HCT116 (cell line): ENCODE measurements at places on chromosomes 13 and 19.

DNA sequence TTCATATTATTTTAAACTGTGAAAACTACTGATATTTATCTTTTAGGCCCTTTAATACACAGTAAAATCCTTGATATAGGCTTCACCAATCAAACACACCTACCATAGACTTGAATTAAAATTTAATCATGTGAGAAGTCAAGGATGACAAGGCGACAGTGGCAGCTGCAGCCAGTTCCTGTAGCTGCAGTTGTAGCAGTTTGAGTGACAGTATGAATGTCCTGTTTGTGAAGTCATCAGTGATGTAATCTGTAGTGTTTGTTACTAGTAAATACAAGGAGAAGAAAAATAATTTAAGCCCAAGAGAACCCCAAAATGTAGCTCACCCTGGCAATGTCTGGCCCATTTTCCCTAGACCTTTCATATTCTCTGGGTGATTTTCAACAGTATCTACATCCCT is 897.0 kb downstream of the SLITRK6 start:
- no peak for DNase-seq

GRCh38 chr13:41562083-41562482 is 104.7 kb downstream of the RGCC start:
- DNase-seq = no peak

DNA sequence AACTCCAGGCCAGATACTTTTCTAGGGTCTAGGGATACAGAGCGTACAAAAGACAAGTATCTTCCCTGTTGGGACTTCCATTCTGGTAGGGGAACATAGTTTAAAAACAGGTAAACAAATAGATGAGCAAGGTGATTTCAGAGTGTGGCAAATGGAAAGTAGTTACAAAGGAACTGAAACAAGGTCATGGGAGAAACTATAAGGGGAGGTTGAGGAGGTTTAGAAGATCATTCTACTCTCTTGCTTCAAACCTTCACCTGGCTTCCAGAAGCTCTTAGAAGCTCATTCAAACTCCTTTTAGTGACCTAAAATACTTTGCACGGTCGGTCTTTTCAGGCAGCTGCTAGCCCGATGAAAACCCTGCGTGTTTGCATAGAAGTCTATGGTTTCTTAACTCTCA is 9.1 kb downstream of the FFAR2 start:
- no peak for DNase-seq

DNA sequence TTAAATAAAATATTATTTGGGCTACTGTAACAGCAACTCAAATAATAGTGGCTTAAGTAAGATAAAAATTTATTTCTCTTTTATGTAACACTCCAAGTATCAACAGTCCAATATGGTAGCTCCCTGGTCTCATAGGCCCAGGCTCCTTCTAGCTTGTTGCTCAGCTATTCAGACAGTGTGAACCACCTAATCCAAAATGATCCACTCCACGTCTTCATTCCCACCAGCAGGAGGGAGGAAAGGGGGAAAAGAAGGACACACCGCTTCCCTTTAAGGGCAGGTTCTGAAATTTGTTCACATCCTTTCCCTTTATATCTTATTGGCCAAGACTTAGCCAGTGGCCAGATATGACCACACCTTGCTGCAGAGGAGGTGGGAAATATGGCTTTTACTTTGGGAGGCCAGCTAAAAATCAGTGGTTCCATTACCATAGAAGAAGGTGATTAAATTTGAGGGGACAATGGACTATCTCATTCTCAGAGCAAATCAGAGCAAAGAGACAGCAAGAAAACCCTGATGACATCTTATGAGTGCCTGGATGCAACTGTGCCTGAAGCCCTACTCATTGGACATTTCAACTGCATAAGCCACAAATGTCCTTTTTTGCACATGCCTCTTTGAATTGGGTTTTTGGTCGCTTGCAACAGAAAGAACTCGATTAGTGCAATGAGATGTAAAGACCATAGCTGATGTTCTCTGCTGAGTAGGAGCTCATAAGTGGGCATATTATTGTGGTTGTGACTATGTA is 7.0 kb upstream of the EPOR start:
- DNase-seq = no peak

DNA sequence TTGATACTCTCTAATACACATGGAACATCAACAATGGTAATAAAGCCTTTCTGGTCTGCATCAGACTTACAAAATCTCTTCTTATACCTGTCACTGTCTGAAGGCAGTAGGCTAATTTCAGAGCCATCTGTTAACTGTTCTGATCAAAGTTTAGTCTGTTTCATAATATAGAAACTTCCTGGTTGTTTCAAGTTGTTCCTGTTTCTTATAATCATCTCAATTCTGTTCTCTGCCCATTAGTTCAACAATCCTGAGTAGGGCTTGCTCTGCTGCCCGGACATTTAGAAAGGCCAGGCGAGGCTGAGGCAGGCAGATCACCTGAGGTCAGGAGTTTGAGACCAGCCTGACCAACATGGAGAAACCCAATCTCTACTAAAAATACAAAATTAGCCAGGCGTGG is 5.4 kb upstream of the ZSCAN5A start:
- DNase-seq = no peak

DNA sequence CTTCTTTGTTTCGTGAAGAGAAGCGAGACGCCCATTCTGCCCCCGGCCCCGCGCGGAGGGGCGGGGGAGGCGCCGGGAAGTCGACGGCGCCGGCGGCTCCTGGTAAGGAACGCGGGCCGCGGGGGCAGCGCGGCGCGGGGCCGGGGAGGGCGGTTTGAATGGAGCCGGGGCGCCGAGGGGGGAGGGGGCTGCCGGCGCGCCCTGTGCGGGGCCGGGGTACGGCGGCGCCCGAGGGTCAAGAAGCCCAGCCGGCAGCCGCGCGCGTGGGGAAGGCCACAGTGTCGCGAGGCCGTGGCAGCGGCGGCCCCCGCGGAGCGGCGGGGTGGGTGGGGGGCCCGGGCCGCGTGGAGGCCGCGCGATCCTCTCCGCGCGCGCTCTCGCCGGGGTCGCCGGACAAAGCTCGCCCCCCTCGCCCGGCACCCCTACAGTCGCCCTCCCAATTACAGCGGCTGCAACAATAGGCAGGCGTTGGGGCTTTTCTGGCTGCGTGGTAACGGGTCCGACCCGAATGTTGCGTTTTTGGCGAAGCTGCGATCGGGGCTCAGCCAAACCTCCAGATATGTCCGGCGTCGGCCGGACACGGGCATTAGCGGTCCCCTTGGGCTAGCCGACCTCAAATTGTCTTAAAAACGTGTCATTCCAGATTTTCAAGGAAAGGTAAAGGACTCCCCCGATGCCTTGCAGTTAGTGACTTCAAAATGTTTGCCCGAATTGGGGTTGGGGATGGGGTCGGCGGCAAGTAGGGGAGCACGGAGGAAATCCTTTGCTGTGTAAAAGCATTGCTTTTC is 437 bp downstream of the SMARCA4 start:
- DNase-seq = no peak

GRCh38 chr13:111347438-111347837 is 27.0 kb downstream of the TEX29 start:
- no peak for DNase-seq

DNA sequence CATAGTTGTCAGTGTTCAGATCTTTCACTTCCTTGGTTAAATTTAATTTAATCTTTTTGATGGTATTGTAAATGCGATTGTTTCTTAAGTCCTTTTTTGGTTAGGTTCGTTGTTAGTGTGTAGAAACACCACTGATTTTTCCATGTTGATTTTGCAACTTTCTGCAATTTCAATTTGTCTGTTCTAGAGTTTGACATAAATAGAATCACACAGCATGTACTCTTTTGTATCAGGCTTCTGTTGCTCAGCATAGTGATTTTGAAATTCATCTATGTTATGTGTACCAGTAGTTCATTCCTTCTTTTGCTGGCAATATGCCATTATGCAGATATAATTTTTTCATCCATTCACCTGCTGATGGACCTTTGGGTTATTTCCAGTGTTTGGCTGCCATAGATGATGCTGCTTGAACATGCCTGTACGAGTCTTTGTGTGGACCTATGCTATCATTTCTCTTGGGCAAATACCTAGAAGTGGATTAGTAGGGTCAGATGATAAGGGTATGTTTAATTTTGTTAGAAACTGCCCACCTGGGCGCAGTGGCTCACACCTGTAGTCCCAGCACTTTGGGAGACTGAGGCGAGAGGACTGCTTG is 33.1 kb downstream of the BICRA start:
- no peak for DNase-seq

DNA sequence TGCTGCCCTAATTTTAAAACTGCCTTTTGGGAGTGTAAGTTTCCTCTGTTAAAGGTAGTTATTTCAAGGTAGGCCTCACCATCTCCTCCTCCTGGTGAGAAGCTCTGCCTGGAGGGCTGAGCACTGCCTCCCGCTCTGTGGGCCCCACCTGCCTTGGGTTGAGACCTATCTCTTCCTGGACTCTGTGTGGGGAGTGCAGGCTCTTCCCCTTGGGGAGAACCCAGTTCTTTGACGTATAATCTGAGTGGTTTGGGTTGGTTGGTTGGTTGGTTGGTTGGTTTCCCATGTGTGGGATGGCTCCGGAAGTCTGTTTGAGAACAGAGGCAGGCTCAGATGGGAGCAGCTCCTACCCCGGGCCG is 39.1 kb downstream of the ACTN4 start:
- DNase-seq = no peak

DNA sequence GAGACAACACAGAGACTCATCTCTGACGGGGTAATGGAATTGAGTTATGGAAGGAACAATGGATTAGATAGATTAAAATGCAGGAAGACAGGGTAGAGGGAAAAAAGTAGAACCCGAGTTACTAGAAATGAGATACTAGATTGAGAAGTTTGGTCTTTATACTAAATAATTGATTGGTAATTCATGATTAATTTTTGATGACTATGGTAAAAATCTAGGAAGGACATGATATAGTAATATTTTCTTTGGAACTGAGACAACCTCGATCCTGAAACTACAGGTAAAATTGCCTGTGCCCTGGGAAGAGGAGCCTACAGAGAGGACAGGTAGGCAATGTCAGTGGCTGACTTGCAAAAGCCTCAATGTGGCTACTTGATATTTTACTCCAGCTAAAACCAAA is 188.4 kb upstream of the GPC6 start:
- DNase-seq = no peak

DNA sequence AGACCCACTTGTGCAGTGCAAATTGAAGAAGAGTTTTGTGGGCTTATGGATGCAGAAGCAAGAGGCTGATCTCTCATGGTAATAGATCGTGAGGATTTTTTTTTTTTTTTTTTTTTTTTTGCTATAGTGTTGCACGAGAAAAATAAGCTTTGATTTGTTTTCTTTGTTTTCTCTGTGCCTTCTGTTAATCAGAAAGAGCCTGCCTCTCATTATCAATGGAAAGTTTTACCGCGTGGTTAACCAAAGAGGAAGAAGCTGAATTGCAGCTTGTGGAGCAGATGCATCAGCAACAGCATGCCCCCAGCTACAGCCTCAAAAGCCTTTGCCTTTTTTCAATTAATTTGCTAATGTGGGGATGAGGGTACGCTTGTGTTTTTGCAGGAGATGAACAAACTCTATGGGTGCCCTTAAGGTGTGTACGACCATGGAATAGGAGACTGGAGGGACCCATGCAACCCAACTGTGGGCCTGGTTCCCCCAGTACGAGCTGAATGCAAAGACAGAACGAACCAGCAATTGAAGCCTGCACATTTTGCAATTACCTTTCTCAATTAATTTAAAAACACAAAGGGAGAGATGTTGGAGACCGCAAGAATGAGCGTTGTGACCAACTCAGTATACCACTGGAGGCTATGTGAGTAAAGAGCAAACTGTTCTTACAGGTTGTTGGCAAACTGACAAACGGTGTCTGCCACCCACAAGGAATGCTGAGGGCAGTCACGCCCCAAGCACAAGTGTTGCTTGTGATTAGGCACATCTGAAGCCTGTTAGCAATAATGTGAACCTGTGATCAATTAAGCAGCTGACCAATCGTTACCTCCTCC is 58.6 kb upstream of the SPRY2 start:
- no peak for DNase-seq

GRCh38 chr13:38686577-38687245 is at the start of gene FREM2:
Gene FREM2, plus strand, starts transcription at chr13:38687077. Its CDS starts 268 bp downstream, at chr13:38687345.
- DNase-seq = no peak

- no peak for DNase-seq
These were observed 770.8 kb upstream of the SLITRK6 start for GRCh38 chr13:86569974-86570373.

- DNase-seq = no peak
These were observed 25.7 kb upstream of the LRCH1 start for GRCh38 chr13:46527237-46527636.

GRCh38 chr13:53460796-53461195 is 432.2 kb downstream of the OLFM4 start:
- DNase-seq = no peak

DNA sequence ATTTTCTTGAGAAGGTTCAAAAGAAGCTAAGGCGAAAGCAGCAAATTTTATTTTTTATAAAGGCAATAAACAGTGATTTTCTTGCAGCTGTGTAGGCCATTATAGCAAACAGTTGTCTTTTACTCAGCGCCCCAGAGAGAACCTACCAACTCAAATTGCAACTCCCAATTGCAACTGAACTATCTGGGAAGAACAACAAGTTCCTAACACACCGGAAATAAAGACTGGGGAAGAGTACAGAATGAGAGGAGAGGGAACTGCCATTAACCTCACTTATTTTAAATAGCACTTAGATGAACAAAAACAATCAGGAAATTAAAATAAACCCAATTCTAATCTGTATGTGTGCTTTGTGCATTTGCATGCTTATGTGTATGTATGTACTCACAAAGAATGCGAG is 171.1 kb downstream of the KCTD12 start:
- no peak for DNase-seq

GRCh38 chr19:36101550-36102327 is 9.2 kb upstream of the OVOL3 start:
- DNase-seq = no peak

GRCh38 chr13:27449081-27449603 is 1.2 kb downstream of the MTIF3 start:
- DNase-seq = no peak

DNA sequence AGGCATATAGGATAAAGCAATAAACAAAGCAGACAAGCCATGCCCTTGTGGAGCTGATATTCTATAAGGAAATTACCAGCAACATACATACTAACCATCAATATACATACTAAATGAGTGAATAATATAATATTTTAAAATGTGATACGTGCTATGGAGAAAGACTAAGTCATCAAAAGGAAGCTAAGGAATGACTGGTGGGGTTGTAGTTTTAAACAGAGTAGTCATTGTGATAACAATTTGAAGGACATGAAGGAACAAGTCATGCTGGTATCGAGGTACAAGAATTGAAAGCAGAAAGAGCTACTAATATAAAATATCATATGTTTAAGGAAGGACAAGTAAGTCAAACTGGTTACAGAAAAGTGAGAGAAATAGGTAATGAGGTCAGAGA is 894.9 kb upstream of the PCDH9 start:
- no peak for DNase-seq

DNA sequence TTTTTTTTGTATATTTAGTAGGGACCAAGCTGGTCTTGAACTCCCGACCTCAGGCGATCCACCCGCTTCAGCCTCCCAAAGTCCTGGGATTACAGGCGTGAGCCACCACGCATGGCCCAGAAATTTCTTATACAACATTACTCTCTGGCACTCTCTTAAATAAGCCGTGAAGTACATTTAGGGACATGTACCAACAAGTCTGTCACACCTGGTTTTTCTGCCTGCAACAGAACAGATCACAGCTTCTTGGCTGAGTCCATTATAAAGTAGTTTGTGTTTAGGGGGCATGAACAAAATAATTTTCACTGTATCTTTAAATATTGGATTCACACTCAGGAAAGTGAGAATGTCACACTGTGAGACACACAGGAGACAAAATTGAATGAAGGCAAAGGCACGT is 1567.3 kb downstream of the SLITRK5 start:
- DNase-seq = no peak

- no peak for DNase-seq
These were observed 5.0 kb upstream of the SLC7A9 start for GRCh38 chr19:32874605-32875004.

GRCh38 chr13:47843005-47843404 is 158.1 kb downstream of the SUCLA2 start:
- no peak for DNase-seq

- DNase-seq = no peak
These were observed 147.5 kb upstream of the OBI1 start for GRCh38 chr13:78806457-78806856.
